ENCODE measurements at places on chromosomes 16 and 17.

- peak; percentile 86 for DNase-seq
Measured at GRCh38 chr16:89602273-89602951, 11.0 kb upstream of the DPEP1 start.

GRCh38 chr17:51730303-51731050 is 428.0 kb downstream of the CA10 start:
- DNase-seq = no peak

DNA sequence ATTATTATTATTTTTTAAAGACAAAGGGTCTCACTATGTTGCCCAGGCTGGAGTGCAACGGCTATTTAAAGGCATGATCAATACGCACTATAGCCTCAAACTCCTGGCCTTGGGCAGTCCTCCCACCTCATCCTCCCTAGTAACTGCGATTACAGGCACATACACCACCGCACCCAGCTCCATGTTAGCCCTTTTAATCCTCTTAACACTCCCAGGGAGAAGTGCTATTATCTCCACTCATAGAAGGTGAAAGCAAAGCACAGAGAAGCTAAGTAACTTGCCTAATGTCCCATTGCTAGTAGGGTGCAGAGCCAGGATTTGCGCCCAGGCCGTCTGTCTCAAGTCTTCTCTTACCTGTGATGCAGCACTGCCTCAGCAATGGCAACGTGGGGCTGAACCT is 5.0 kb downstream of the HAS3 start:
- DNase-seq = no peak

DNA sequence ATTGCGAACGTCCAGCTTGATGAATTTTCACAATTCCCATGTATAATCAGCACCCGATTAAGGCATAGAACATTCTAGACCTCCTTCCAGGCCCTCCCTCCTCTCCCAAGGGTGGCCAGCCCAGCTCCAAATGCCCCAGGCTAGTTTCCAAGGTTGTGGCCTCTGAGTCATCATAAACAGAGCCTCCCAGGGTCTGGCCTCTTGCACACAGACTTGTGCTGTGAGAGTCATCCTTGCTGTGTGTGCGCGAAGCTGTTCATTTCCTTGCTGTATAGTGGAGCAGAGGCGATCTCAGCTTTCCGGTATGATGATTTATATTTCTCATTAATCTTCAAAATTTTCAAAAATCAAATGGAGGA is 20.5 kb upstream of the JPH3 start:
- no peak for DNase-seq

GRCh38 chr16:66116163-66117002 is 250.1 kb upstream of the CDH5 start:
- DNase-seq = no peak
